Urothelium cell line (cell line): ENCODE measurements at places on chromosomes 3 and 15.
A peak's percentile ranks its signal among the peaks of the same experiment; 100 is the strongest.

DNA sequence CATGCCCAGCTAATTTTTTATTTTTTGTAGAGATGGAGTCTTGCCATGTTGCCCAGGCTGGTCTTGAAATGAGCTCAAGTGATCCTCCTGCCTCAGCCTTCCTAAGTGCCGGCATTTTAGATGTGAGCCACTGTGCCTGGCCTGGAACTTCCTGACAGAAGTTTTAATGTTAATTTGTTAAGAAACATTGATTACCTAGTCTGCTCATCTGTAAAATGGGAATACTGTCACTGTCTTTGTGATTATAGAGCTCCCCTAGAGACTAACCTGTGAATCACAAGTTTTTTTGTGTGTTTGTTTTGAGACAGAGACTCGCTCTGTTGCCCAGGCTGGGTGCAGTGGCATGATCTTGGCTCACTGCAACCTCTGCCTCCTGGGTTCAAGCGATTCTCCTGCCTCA is 4.3 kb upstream of the EIF3J start:
- DNase-seq: no peak

GRCh38 chr3:14434126-14434497 is 31.7 kb downstream of the SLC6A6 start:
- no peak for DNase-seq

- no peak for DNase-seq
Observed at GRCh38 chr3:126996905-126997304, 14.0 kb downstream of the PLXNA1 start.

DNA sequence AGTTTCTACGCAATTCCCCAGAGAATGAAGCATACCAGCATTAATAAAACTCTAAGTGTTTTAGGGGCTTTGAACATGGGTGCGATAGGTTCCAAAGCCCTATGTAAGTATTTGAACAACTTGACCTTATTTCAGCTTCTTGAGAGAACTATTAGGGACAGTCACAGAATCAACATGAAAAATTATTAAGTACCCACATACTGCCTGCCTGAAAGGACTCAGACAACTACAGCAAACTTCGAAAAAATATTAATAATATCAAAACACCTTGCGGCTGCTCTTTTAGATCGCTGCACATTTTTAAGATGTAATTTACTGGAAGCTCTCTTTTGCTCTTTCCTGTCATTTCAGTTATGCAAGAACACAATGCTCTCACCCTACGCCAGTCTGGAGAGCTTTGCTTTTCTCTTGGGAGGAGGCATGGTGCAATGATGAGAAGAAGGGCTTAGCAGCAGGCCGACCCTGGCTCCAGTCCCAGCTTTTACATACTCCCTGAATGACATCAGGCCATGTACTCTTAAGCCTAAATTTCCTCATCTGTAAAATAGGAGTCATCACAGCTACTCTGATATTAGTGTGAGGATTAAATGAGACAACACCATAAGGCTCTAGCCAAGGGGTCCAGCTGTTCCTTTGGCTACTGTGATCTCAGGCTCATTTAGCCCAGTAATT is 640.7 kb downstream of the FHIT start:
- DNase-seq: peak; percentile 62

DNA sequence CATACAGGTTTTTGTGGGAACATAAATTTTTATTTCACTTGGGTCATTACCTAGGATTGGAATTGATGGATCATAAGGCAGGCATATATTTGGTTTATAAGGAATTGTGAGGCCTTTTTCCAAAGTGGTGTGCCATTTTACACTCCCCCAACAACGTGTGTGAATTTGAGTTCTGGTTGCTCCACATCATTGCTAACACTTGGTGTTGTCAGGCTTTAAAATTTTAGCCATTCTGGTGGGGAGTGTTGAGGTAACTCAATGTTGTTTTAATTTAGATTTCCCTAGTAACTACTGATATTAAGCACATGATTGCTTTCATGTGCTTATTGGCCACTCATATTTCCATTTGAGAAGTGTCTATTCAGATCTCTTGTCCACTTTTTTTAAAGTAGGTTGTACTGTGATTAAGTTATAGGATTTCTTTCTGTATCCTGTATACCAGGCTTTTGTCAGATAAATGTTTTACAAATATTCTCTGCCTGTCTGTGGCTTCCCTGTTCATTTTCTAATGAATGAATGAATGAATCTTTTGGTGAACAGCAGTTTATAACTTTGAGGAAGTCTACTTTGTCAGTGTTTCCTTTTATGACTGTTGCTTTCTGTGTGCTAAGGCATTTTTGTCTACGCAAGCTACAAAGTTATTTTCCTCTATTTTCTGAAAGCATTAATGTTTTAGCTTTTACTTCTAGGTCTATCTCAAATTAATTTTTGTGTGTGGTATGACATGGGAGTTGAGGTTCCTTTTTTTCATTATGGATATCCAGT is 17.9 kb upstream of the NR2C2 start:
- no peak for DNase-seq

GRCh38 chr15:25171856-25172687 is 217.3 kb downstream of the SNRPN start:
- DNase-seq: no peak

DNA sequence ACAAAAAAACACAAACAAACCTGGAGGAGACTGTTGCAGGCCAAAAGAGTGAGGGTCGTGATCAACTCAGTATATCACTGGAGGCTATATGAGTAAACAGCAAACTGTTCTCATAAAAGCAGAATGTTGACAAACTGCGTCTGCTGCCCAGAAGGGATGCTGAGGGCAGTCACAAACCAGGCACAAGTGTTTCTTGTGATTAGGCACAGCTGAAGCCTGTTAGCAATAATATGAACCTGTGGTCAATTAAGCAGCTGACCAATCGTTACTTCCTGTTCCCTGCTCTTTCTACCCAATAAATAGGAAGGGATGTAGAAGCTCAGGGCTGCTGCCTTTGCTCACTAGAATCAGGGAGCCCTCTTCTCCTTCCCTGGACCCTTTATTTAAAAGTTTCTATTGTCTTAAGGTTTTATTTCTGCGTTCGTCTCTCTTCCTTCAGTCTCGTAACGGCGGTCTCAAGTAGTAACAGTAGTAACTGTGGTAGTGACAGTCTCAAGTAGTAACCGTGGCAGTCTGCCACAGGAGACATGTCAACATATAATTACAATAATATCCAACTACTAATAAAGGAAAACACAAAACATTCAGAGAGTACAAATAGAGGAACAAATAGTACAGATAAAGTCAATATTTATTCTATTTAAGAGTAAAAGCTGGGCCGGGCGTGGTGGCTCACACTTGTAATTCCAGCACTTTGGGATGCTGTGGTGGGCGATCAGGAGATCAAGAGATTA is 698.4 kb upstream of the CCDC54 start:
- no peak for DNase-seq

DNA sequence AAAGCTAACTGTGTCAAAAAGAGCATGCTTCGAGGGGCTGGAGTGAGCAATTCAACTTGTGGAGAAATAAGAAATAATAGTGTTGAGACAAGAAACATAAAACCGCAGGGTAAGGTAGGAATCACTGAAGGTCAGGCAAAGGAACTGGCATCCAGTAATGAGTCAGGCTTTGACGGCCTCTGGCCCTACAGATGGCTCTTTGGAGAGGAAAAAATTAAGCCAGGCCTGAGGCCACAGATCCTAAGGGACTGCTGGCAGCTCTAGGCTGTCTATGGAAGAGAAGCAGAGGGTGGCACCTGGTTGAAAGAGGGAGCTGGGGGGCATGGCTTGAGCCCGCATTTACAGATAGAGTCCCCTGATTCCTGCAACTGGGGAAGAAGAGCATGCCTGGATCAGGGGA is 28.6 kb upstream of the ZSCAN2 start:
- no peak for DNase-seq

GRCh38 chr3:127775398-127776109 is 46.8 kb downstream of the MGLL start:
- DNase-seq: peak; percentile 61

GRCh38 chr15:56207711-56208110 is 36.0 kb downstream of the RFX7 start:
- no peak for DNase-seq

- DNase-seq: no peak
Observed at GRCh38 chr3:160982491-160982890, 122.7 kb downstream of the B3GALNT1 start.

DNA sequence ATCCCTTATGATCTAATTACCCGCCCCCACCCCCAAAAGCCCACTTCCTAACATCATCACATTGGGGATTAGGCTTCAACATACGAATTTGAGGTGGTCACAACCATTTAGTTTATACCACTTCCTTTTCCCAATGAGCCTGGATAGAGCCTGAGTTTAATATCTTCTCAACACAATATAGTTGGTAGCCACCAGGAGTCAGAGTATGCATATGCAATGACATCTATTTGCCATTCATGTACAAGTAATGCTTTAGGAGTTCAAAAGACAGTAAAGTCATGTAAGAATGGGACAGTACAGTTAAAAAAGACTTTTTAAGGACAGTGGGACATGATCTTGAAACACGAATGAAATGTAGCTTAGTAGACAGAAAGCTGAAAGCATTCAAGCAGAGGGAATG is 172.4 kb downstream of the DCLK3 start:
- DNase-seq: no peak

- no peak for DNase-seq
Observed at GRCh38 chr15:38275959-38276358, 23.3 kb downstream of the SPRED1 start.

DNA sequence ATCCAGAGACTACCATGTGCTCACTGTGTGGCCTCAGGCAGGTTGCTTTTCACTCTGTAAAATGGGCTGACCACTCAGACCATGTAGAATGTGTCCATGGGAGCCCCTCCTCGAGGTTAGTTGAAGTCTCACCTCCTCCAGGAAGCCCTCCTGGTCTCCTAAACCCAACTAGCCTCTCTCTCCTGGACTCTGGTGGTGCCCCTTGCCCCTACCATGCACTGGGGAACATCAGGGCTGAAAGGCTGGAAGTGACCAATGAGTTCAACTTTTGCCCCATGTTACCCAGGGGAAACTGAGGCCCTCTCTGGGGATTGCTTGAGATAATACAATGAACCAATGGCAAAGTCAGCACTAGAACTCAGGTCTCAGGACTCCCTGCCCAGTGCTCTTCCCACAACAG is 69.2 kb upstream of the SLC6A6 start:
- DNase-seq: no peak

DNA sequence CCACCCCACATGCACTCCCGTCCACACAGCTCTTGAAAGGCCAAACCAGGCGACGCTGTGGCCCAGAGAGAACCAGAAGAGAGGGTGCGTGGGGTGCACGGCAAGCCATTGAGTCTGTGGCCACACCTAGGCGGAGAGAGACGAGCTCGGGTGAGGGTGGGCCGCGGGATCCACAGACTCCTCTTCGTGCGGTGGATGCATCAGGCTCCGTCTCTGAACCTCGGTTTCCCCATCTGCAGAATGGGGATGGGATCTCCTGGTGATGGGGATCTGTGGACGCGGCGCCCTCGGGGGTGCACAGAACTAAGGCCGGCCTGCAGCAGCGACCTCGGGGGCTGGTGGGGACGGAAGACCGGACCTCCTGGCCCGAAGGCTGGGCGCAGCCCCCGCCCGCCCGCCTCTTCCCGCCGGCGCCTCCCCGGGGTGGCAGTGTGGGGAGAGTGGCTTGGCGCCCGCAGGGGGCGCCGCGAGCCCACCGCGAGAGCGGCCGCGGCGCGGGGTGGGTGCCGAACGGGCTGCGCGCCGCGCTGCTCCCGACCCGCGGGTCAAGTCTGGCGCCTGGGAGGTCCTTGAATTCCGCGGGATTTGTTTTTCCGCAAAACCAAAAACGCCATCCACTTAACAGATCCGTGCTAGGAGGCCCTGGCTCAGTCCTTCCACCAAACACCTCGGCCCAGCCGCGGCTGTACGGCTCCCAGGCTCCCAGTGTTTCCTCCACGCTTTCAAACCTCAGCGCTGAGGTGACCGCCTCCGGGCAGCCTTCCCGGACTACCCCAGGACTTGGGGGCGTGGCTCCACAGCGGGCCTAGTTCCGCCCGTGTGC is 13.2 kb upstream of the ADPGK start:
- DNase-seq: peak; percentile 72

- no peak for DNase-seq
Observed at GRCh38 chr3:160312014-160312624, 86.9 kb downstream of the C3orf80 start.

- no peak for DNase-seq
Observed at GRCh38 chr3:170352936-170353335, 4.6 kb upstream of the SKIL start.

GRCh38 chr3:124767264-124767663 is 37.0 kb downstream of the UMPS start:
- DNase-seq: no peak

DNA sequence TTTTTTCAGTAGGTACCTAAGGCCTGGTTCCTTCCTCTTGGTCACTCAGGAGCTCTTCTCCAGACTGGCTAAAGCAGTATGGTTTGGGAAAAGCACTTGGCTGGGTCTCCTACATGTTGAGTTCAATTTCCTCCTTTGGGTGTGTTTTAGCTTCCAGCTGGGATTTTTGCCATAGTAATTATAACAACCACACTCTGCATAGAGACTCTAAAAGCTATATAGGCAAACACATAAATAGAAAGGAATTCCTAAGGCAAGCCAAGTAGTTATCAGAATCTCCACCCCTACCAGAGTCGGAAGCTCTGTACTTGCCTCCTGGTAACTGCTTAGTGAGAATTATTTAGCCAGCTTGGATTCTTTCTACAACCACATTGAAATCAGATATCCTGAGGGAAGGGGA is 48.6 kb downstream of the FOXL2 start:
- no peak for DNase-seq

DNA sequence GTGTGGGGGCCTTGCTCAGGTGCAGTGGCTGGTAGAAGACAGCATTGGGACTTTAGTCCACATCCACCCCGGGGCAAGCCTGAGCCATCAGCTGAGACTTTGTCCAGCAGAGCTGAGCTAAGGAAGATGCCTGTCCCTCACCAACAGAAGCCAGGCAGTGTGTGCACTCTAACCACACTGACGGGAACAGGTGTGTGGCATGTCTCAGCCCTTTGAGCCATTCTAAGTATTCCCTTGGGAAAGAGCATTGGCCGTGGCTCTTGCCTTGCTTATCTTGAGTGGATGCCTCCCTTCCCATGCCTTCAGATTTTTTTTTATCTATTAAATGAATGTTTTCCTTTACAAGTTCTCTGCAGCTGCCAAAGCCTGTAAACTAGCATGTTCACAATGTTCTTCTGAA is 3.5 kb downstream of the GABRA5 start:
- DNase-seq: no peak

GRCh38 chr3:12984023-12984823 is 89.0 kb downstream of the IQSEC1 start:
- peak; percentile 56 for DNase-seq

GRCh38 chr15:49813625-49814024 is 192.8 kb downstream of the DTWD1 start:
- no peak for DNase-seq

GRCh38 chr15:94125698-94126097 is 105.7 kb upstream of the MCTP2 start:
- no peak for DNase-seq
